ENCODE measurements at places on chromosomes 5 and 9.

DNA sequence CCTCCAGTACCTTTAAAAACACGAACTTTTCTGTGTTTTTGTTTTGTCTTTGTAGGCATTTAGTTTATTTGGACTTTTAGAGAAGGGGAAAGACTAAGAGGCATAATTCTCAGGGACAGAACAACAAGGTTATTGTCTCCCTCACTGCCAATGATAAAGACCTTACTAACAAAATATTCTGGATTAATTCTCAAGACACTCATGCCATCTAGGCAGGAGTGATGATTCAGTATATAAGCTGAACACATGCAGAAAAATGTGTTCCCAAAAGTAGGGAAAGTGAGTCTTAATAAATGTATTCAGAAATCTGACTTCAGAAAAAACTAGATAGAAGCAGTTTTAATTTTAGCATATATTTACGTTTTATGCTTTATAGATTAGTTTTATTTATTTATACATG, 17.4 kb upstream of the ASPN start:
- no peak for DNase-seq

GRCh38 chr5:128844354-128844923, 120.8 kb upstream of the SLC27A6 start:
- no peak for DNase-seq

- DNase-seq: no peak
Observed at GRCh38 chr5:163401271-163401670, 36.1 kb upstream of the CCNG1 start.

DNA sequence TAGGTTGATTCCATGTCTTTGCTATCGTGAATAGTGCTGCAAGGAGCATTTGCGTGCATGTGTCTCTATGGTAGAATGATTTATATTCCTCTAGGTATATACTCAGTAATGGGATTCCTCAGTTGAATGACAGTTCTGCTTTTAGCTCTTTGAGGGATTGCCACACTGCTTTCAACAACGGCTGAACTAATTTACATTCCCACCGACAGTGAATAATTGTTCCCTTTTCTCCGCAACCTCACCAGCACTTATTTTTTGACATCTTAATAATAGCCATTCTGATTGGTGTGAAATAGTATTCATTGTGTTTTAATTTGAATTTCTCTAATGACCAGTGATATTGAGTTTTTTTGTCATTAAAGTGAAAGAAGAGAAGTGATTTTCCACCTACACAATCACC, 18.5 kb downstream of the IFNA5 start:
- DNase-seq: no peak

GRCh38 chr9:3629495-3629894, 103.7 kb upstream of the RFX3 start:
- no peak for DNase-seq

GRCh38 chr5:127060470-127060985, 12.8 kb downstream of the C5orf63 start:
- DNase-seq: no peak

GRCh38 chr5:143567583-143568504, 164.4 kb upstream of the NR3C1 start:
- no peak for DNase-seq

DNA sequence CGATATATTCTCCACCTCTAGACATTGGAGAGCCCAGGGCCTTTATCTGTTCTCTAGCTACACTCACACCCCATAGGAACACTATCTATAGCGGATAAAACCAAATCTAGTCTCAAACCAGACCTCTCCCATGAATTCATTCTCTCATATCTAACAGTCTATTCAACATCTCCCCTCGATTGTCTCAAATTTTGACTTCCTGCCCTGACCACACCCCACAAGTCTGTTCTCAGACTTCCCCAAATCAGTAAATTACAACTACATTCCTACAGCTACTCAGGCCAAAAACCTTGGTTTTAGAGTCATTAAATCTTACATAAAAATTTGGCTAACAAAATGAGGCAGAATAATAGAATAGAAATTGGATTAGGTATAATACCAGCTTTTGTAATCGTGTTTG, 12.5 kb upstream of the SLC1A3 start:
- DNase-seq: no peak

DNA sequence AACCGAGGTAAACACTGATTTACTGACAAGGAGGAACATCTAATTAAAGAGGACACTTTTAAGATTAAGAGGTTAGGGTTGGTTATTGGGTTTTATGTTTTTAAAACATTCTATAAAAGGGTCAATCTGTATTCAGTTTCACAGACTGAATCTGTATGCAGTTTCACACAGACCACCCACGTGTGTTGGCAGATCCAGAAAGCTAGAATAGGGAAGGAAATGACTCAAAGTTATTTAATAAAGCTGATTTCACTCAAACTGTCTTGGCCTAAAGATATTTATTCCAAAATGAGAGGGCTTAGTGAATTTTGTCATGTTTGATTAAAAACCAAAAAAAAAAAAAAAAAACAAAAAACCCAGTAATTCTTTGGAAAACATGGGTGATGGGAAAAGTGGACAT, 140.2 kb downstream of the SLC24A2 start:
- DNase-seq: no peak

DNA sequence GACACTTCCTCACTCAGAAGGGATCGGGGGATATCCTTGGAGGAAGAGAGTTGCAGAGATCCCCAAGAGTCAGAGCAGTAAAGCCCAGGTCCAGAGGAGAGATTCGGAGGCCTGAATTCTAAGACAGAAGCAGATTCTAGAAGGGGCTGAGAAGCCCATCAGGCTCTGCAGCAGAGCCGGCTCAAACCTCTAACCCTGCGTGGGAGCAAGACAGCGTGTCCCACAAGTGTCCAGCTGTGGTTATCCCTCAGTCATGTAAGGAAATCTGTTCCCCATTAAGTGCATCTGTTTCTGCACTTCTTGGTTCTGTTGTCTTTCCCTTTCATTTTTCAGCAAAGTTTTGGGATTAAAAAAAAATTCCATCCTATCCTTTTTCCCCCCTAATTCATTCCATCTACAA, 4.8 kb upstream of the DIAPH1 start:
- no peak for DNase-seq

GRCh38 chr5:78467752-78468357, 107.4 kb downstream of the SCAMP1 start:
- no peak for DNase-seq

- no peak for DNase-seq
Observed at GRCh38 chr5:97042996-97043395, 99.4 kb downstream of the LIX1 start.

- DNase-seq: no peak
Observed at GRCh38 chr5:137838976-137839375, 28.7 kb upstream of the MYOT start.

GRCh38 chr5:5040712-5041111, 99.4 kb upstream of the ADAMTS16 start:
- DNase-seq: no peak

DNA sequence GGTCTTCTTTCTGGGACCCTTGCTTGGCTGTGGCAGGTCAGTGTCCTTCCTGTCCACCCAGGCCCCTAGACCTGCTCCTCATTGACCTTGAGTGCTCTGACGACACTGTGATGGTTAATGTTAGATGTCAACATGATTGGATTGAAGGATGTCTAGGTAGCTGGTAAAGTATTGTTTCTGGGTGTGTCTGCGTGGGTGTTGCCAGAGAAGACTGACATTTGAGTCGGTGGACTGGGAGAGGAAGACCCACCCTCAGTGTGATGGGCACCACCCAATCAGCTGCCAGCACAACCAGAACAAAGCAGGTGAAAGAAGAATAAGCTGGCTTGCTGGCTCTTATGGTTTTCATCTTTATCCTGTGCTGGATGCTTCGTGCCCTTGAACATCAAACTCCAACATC, 74.5 kb downstream of the CFAP90 start:
- no peak for DNase-seq

- no peak for DNase-seq
Observed at GRCh38 chr5:115297031-115297430, 577 bp upstream of the CCDC112 start.

- no peak for DNase-seq
Observed at GRCh38 chr9:99184110-99184474, 37.6 kb downstream of the ALG2 start.

DNA sequence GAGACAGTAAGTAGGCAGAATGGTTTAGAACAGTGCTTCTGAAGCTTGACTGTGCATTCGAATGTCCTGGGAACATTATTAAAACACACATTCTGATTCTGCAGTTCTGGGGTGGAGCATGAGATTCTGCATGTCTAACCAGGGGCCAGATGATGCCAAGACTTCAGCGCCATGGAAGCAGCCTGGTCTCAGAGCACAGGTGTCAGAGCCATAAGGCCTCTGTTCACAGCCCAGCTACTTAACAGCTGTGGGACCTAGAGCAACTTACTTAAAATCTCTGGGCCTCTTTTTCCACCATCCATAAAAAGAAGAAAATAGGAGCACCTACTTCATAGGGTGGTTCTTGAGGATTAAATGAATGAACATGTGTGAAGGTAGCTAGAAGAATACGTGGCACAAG, 84.0 kb downstream of the GNAQ start:
- no peak for DNase-seq

GRCh38 chr9:70588381-70588780, 173.9 kb upstream of the KLF9 start:
- DNase-seq: no peak

- no peak for DNase-seq
Observed at GRCh38 chr9:92637886-92638620, 31.9 kb downstream of the IPPK start.

- no peak for DNase-seq
Observed at GRCh38 chr9:130906735-130907416, 10.3 kb upstream of the QRFP start.

DNA sequence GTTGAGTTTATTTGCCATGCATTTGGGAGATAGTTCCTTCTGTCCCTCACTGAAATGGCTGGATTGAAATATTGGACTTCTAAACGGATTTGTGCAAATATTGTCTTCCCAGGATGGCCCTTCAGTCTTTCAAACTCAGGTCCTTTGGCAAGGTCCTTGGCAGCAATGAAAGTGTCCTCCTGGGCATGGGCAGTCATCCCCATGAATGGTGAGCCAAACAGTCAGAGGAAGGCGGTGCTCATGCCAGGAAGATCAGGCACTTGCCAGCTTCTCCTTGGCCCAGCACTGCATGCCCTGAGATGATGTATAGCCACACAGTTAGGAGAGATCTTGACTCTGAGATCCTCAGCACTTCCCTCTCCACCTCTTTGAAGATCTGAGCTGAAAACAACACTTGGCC, 221.4 kb upstream of the KLF4 start:
- no peak for DNase-seq

DNA sequence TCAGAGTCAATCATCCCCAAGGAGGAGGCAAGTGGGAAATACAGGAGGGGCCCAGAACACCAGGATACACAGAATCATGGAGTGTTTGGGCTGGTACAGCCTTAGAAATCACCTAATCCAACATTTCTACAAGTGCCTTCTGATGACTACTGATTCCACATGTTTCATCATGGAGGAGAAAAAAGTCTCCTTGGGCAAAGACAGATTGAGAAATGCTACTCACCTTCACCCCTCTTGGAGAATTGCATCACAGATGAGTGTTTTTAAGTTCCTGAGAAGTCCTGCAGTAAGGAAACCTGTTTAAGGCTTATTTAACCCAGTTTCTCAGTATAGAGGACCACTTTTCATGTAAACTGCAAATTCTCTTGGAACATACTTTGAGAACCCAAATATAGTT, 2.2 kb upstream of the SLIT3 start:
- DNase-seq: no peak

DNA sequence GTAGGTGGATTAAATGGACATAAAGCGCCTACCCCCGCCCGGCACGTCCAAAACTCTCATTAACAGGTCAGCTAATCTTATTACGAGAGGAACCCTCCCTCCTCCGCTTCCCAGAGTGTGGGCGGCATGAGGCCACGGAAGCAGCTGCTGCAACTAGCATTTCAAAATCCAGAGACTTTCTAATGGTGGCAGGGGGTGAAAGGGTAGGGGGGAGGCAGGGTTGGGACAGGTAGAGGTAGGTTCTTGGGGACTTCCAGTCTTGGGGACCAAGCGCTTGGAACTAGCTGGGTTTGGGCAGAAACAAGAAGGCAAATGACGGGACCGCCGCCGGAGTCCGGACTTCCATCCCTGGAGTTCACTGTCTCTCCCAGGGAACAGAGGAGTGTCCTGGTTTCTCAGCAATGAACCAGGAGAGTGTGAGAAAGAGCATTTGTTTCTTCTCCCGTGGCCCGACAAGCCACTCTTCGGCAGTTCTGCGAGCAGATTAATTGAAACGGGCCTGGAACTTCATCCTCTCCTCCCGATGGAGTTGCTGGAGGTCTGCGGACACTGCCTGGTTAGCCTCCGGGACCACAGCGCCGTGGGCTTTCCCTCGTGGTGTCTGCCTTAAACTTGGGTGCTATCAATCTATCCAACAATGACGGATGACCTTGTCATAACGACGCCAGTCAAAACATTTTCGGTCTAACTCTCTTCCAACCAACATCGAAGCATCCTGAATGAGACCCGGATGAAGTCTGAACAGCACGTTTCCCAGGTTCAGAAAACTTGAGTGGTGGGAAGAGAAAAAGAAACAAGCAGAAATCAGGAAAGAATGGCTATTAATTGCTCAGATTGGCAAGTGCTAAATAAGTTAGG, 1.6 kb upstream of the PRDM6 start:
- no peak for DNase-seq

DNA sequence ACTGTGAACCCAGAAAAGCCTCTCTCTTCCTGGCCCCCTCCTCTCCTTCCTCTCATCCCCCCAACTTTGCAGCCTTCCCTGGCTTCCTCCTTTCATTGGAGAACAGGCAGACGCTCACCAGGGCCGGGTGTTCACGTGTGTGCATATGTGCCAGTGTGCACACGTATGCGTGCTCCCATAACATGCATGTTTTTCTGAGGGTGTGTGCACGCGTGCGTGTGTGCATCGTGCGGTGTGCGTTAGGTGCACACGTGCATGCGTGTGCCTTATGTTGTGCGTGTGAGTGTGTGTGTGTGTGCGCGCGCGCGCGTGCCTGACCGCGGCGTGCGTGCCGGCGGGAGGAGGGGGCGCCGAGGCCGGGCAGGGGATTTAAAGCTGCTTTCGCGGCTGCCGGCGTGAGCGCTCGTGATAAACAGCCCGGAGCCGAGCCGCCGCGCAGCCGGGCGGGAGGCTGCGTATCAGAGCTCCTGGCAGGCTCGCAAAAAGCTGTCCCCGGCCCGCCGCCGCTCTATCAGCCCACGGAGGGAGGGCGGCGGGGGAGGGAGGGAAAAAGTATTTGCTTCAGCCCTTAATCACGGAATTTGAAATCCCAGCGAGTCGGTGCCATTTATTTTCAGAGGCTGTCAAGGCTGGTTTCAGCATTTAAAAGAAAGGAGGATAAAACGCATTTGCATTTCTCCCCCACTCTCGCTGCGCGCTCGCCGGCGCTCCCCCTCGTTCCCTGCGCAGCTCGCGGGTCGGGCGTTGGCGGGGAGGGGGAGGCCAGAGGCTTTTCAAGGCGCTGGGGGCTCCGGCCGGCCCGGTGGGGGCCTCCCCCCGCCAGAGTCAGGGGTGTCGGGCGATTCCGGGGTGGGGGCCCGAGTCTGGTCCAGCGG, 183.9 kb downstream of the C9orf50 start:
- DNase-seq: no peak

- DNase-seq: no peak
Observed at GRCh38 chr9:4826417-4827166, 33.8 kb downstream of the RCL1 start.

Measured in T-helper 1 cell (primary cell).